ENCODE measurements at places on chromosomes 5 and 9.
A peak's percentile ranks its signal among the peaks of the same experiment; 100 is the strongest.

GRCh38 chr5:126052791-126053190 lies 370.4 kb upstream of the GRAMD2B start:
- DNase-seq = no peak

- no peak for DNase-seq
Measured at GRCh38 chr9:134643222-134643671, 1.6 kb downstream of the COL5A1 start.

DNA sequence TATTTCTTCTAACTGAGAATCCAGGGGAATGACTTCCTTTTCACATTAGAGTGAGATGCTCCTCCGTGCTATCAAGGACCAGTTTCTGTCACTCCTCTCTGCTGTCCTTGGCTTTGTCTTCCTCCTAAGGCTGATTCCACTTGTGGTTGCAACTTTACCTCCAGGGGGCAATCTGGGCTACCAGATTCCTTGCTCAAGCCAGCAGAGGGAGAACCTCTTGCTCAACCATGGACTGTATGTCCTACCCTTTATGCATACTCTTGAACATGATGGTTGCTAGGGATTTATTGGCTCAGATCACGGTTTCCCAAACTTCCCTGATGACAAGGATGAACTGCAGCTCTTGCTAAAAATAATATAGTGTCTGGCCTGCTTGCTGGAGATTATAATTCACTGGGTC lies 24.0 kb downstream of the NNT start:
- DNase-seq = no peak

DNA sequence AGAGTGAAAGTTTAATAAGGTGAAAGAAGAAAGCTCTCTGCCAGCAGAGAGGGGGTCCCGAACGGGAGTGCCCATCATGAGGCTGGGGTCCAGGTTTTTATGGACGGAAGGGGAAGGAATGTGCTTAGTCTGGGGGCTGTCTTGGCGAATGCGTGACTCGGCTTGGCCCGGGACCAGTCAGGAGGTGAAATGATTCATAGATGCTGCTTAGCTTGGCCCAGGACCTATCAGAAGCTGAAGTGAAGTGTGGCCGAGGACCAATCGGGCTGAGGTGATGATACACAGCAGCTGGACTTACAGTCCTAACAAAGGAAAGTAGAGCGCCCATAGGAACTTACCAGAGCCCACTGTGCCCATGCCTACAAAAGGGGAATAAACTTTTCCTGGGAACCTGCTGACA lies 3.9 kb upstream of the FKTN start:
- DNase-seq = peak; percentile 12

GRCh38 chr9:89798547-89799120 lies 193.8 kb downstream of the GADD45G start:
- DNase-seq = no peak

GRCh38 chr5:36423578-36424307 lies 122.0 kb upstream of the RANBP3L start:
- peak; percentile 46 for DNase-seq

DNA sequence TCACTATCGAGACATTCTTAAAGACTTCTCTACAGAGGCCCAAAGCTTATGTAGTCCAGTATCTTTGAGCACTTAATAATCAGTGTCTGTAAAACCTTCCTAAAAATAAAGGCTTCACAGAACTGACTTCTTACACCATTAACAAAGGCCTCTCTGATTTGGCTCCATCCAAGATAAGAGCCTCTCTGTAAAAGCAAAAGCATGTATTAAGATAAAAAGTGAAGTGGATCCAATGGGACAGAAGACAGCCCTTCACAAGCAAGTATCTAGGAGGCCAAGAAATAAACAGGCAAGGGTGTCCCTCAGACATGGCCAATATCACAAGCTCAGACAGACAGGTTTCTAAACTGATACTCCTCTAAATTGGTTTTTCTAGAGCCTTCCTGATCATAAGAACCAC lies 11.9 kb downstream of the LHFPL2 start:
- no peak for DNase-seq

DNA sequence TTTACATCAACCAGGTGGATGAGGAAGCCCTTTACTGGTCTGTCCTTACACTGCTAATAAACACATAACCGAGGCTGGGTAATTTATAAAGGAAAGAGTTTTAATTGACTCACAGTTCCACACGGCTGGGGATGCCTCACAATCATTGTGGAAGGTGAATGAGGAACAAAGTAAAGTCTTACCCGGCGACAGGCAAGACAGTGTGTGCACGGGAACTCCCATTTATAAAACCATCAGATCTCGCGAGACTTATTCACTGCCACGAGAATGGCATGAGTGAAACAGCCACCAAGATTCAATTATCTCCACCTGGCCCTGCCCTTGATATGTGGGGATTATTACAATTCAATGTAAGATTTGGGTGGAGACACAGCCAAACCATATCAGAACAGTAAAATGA lies 67.3 kb upstream of the GRAMD2B start:
- DNase-seq = no peak

GRCh38 chr9:126293522-126293889 lies 33.1 kb upstream of the MVB12B start:
- no peak for DNase-seq

DNA sequence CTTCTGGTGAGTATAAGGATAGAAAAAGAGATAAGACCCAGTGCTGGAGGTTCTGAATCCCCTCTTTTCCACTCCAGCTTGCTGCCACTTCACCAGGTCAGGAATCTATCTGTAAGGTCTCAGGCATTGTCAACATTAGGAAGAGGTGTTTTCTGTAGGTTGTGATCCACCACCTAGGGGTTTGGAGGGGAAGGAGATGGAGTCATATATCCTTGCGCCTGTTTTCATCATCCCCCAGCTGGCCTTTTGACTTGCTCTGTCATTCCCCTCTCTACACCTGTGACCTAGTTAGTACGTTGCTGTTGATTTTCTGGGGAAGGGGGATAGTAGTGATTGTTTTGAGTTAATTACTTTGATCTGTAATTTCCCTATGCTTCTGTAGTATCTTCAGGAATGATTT lies 20.5 kb downstream of the SPINK5 start:
- no peak for DNase-seq

- no peak for DNase-seq
Measured at GRCh38 chr5:880816-881550, 11.6 kb downstream of the BRD9 start.

DNA sequence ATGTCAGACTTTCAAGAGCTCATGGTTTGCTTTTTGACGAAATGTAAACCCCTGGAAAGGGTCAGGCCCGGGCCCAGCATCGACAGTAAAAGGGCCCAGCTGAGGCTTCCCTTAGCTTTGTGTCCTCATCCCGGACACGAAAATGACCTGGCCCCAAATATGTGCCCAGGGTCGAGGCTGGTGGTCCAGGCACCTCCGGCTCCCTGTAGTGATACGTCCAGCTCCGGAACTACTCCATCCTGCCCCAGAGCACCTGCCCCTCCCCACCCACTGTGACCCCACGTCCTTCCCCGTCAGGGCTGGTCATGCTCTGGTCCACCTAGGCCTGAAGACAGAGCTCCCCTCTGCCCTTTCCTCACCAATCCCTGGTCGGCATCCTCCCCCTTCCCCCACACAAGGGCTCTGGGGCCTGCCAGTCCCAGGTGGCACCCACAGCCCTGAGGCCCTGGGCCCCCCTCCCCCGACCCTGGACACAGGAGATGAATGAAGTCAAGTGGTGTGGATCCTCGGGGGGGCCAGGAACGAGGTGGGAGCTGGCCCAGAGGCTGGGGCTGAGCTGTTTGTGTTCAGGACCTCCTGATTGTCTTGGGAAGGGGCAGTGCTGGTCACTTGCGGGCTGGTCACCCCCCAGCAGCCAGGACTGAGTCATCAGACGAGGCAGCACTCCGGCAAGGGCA lies 6.2 kb downstream of the OBP2A start:
- DNase-seq = no peak
